ENCODE measurements at places on chromosomes 1 and 21. TPM values are rescaled to one million over a fixed set of nuclear protein-coding genes. Genes with fewer than 3 reads are reported as not detected.

CELA3B gene
- total RNA-seq = not detected

DNA sequence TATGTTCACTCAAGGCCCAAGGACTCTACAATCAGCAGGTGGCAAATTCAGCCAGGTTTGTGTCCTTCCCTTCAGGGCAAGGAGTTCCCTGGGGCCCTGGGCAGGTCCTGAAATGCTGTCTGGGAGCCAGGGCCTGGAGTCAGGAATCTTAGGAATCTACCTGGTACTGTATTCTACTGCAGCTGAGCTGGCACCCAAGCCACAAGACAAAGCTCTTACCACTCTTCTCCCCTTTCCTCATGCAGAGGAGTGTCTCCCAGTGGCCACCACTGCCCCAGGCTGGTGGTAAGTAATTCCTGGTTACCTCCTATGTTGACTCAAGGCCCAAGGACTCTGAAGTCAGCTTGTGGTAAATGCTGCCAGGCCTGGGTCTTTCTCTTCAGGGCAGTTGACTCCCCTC is 153.4 kb downstream of the NRIP1 start:
- DNase-seq = no peak
- H3K27me3 ChIP-seq = no peaks in the 10 kb centered on the region

- no peak overlapping the region for H3K4me3 ChIP-seq
- no peaks in the 10 kb centered on the region for H3K36me3 ChIP-seq
- H3K27me3 ChIP-seq = no peaks in the 10 kb centered on the region
- no peak overlapping the region for H3K27ac ChIP-seq
- no peak for DNase-seq
These were observed 12.3 kb downstream of the TAL1 start for GRCh38 chr1:47219590-47220220.

DNA sequence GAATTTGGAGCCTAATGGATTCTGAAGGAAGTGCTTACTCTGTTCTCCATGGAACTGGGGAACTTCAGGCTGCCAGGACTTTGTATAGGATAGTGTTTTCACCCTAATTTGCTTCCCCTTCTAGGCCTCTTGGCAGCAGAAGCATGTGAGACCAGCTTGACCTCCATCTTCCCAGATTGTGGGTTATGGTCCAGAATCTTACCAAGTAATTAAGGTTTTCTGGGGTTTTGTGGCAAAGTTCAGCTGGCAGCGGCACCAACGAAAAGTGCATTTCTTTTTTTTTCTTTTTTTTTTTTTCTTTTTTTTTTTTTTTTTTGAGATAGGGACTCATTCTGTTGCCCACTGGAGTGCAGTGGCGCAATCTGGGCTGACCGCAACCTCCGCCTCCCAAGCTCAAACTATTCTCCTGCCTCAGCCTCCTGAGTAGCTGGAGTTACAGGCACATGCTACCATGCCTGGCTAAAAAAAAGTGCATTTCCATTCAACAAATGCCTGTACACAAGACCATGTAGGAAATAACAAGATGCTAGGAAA is 3.4 kb upstream of the BMP8A start:
- H3K27me3 ChIP-seq = no peaks in the 10 kb centered on the region
- H3K4me3 ChIP-seq = no peak overlapping the region
- no peaks in the 10 kb centered on the region for H3K36me3 ChIP-seq
- DNase-seq = no peak
- no peak overlapping the region for H3K27ac ChIP-seq

DNA sequence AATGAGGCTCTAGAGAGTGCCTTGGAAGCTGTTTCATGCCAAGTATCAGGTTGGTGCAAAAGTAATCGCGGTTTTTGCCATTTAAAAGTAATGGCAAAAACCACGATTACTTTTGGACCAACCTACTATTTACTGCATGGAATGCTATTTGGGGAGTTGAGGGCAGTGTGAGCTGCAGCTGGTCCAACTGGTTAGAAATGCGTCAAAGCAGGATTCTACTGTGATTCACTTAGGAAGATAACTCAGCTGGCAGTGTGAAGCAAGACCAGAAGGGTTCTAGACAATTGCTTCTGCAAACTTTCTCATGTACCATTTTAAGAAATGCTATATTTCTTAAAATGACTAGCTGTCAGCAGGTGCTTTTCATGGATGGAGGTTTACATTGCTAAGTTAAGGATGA is 21.2 kb upstream of the PLA2G2C start:
- H3K27ac ChIP-seq = no peak overlapping the region
- DNase-seq = no peak
- H3K4me1 ChIP-seq = peaks cover 8% of the 10 kb centered on the region
- H3K36me3 ChIP-seq = no peaks in the 10 kb centered on the region
